CD4-positive, alpha-beta T cell treated with Interferon gamma for 1 hour (primary cell): ENCODE measurements at places on chromosomes 16 and 17.

DNA sequence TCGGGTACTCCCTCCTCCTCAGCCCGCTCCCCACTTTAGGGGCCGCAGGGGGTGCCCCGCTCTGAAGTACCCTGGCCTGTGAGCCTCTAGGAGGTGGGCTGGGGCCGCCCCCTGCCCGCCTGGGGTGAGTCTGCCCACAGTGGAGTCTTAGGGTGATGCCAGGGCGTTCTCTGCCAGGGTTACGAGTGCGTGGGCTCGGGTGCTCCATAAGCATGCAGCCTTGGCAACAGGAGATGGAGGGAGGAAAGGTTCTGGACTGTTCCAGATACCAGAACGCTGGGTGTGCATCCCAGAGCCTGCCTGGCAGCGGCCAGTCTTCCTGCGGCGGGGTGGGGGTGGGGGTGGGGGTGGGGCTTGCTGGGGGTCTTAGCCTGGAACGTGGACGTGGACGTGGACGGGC is 15.9 kb downstream of the CACNA1H start:
- DNase-seq, result no peak

DNA sequence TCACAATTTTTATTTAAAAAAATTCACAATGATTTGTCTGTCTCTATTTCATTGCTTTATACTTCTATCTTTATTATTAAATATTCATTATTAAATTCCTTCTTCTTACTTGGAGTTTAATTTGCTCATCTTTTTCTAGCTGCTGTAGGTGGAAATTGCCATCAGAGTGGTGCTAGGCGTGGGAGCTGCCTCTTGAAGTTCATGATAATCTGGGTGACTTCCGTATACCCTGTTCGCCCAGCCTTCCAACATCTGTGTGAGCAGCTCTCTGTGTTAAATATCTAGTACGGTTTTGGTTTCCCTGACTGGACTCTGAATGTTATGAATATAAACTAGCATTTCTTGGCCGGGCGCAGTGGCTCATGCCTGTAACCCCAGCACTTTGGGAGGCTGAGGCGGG is 84.0 kb upstream of the RPH3AL start:
- no peak for DNase-seq

DNA sequence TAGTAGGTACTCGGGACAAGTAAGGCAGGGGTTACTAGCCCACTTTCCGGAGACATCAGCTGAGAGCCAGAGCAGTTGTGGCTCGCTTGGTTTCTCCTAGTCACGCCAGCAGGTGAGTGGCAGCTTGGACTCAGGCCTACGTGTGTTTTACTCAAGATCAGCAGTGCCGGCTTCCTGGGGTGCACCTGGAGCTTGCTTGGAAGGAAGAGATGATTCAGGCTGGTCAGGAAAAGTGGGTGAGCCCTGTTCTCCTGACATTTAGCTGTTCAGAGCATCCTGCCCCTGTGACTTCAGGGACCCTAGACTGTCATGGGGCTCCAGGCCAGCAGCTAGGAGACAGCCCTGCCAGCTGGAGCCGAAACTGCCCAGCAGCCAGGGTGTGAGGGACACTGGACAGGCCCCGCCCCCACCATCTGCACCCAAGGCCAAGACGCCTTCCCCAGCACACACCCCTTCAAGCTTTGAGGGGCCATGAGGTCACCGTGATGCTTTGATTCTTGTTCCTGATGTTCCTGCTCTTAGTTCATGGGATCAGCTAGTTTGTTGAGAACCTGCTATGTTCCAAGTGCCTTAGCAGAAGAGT is 238.0 kb upstream of the CIBAR2 start:
- DNase-seq, result no peak

GRCh38 chr17:78041386-78042179 is 83.1 kb downstream of the TNRC6C start:
- no peak for DNase-seq

GRCh38 chr17:58369214-58370031 is 17.4 kb upstream of the SUPT4H1 start:
- DNase-seq, result no peak

- DNase-seq, result no peak
These were observed 5.5 kb downstream of the DOK4 start for GRCh38 chr16:57480754-57481230.

GRCh38 chr16:279531-279930 is 860 bp upstream of the ARHGDIG start:
- no peak for DNase-seq
